ENCODE measurements at places on chromosomes 6 and 20.

DNA sequence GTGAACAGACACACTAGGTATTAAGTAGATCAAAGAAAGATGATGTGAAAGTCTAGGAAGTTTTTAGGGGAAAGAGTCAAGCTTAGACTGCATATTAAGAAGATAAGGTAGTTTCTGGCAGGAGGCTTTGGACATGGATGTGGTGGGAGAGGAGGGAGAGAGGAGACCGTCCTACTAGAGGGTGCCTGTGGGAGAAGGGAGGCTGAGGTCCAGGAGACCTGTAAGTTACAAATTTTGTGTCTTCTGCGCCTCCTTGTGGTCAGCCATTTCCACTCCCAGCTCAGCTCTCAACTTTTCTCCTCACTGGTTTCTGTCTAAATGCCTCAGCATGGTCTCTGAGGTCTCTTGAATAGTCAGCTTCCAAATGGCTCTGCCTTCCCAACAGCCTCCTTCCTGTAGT, 193.5 kb downstream of the UNC5CL start:
- DNase-seq = peak; percentile 26

DNA sequence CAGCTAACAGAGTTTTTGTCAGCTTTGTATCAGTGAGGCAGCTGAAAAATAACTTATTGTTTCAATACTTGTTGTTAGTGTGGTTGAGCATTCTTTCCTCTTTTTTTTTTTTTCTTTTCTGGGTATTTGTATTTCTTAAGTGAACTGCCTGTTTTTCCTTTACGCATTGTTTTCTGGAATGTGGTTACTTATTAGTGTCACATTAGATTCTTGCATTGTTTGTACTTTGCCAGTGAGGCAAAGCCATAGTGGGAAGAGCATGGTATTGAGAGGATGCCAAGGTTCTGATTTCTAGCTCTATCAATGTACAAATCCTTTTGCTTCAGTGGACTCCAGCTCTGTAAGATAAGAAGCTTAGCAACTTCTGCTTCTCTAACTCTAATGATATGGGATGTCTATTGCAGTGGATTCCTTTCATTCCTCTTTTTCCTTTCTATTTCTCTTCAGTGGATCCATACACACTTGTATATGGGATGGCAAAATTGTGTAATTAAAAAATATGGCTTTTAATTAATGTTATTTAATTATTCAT, 3.9 kb downstream of the CDKAL1 start:
- no peak for DNase-seq

- DNase-seq = no peak
Measured at GRCh38 chr6:136541395-136541794, 8.8 kb downstream of the MAP7 start.

DNA sequence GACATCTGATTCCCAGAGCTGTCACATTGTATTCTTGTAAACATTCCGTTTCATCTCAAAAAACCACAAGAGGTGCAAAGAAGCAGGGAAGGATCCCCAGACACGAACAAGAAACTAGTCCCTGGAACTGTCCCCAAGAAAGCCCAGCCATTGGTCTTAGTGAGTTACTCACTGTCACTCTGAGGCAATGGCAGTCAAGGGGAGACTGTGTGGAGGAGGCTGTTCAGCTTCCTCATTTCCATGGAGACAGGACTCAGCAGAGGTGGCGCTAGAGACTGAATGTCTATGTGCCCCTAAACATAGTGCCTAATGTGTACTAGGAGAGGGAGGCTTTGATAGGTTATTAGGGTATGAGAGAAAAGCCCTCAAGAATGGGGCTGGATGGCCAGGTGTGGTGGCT, 11.1 kb downstream of the ULBP1 start:
- no peak for DNase-seq

- DNase-seq = peak; percentile 67
Measured at GRCh38 chr6:165218829-165219228, 90.6 kb downstream of the C6orf118 start.

DNA sequence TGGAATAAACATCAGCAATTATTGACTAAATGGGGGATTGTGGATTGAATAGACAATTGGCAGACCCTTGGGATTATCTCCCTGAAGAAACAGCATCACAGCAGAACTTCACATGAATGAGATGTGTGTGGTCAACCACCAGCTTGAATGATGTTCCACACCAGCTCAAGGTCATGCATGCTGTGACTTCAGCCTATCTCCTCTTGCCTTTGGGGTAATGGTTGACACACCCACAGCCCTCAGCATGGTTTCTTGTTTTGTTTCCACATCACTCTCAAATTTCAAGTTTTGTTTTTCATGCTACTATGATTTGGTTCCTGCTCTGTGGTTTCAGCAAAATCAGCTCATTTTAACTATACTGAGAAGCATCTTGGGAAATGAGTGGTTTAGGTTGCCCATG, 94.3 kb downstream of the PAK5 start:
- DNase-seq = no peak

DNA sequence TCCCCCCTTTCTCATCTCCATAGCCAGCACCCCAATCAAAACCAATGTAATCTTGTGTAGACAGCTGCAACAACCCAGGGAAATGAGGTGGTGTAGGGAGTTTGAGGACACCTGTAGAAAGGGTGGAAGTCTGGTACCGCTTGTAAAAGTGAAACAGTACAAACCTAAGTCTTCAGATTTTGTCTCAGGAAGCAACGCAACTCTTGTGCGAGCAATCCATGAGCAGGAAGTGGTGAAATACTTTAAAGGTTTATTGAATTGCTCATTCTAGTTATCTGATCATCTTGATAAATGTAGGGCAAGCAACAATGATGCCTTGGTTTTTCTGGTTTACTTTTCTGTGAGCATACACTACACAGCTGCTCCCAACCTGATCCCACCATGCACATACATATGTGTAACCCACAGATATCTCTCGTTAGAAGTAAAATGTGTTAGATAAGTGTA, 71.1 kb upstream of the THEMIS start:
- DNase-seq = peak; percentile 80

DNA sequence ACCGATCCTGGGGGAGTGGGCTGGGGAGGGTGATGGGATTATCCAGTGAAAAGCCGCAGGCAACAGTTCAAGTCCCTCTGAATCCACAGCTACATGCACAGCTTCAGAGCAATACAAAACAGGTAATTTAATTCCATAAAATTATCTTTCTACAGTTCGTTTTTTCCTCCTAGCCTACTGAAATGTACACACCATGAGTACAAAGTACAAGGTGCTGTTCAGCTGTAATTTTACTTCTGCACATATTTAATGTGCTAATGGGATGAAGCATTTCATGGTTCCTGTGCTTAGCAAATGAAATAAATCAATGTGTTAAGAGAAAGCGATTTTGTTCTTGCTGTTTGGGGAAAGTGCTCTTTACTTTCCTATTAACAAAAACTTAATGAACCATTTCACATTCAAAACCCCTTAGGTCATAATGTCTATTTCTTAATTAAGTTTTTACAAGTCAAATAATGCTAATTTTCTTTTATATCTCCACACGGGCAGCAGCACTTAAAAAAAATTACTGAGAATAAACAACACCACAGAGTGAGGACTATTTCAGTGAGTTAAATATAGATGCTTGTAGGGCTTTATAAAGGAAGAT, 71.8 kb downstream of the INSM1 start:
- no peak for DNase-seq

- peak; percentile 12 for DNase-seq
Measured at GRCh38 chr6:3696525-3697088, 54.9 kb downstream of the PXDC1 start.

GRCh38 chr6:160055813-160056212, 65.8 kb upstream of the SLC22A1 start:
- DNase-seq = no peak

- peak; percentile 19 for DNase-seq
Measured at GRCh38 chr6:69771158-69771906, 25.5 kb downstream of the LMBRD1 start.

GRCh38 chr6:16130932-16131387, 2.1 kb downstream of the MYLIP start:
- DNase-seq = peak; percentile 80

DNA sequence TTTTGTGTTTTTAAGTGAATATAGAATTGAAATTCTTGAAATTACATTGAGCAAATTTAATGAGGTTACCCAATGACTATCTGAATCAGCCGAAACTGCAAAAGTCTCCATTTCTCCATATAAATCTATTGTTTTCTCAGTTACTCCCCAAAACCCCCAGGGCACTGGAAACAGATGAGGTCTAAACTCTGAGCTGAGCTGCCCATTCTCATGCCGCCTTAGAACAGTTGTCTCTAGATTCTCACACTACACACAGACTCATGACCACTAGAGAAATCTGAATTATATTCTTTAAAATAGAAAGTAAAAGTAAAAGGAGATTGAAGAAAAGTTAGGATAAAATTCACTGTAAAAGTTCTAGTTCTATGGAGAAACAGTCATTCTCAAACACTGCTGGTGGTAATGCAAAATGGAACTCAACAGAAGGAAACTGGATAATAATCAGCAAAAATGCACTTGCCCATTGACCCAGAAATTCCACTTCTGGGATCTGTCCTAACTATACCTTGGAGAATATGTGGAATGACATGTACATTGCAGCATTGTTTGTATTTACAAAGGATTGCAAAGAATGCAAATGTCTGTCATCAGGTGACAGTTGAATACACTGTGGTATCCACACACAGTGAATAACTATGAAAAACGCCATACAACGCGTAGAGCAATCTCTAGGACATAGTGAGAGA, 125.5 kb downstream of the IPCEF1 start:
- DNase-seq = no peak

- no peak for DNase-seq
Measured at GRCh38 chr20:56928007-56928406, 298.9 kb downstream of the TFAP2C start.

DNA sequence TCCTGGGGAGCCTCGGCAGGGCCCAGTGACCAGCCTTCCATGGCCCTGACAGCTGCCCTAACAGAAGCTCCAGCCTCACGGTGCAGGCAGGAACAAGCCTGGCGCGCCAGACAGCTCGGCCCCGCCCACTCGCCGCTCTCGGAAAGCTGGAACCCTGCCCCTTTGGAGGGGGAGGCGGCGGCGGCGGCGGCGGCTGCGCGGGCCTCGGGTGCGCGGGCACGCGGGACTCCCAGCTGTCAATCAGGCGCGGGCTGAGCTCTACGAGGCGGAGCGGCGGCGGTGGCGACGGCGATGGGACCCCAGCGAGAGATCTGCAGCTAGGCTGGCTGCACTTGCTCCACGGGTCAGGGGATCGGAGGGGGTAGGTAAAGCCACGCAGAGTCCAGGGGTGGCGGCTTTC, at the start of gene NRSN1:
TSS of gene NRSN1 (plus strand) at position 236 of the 400 bp plus-strand sequence. CDS start 8,113 bp downstream, outside the sequence.
- DNase-seq = no peak

GRCh38 chr6:12605888-12606345, 110.7 kb upstream of the PHACTR1 start:
- DNase-seq = peak; percentile 71

DNA sequence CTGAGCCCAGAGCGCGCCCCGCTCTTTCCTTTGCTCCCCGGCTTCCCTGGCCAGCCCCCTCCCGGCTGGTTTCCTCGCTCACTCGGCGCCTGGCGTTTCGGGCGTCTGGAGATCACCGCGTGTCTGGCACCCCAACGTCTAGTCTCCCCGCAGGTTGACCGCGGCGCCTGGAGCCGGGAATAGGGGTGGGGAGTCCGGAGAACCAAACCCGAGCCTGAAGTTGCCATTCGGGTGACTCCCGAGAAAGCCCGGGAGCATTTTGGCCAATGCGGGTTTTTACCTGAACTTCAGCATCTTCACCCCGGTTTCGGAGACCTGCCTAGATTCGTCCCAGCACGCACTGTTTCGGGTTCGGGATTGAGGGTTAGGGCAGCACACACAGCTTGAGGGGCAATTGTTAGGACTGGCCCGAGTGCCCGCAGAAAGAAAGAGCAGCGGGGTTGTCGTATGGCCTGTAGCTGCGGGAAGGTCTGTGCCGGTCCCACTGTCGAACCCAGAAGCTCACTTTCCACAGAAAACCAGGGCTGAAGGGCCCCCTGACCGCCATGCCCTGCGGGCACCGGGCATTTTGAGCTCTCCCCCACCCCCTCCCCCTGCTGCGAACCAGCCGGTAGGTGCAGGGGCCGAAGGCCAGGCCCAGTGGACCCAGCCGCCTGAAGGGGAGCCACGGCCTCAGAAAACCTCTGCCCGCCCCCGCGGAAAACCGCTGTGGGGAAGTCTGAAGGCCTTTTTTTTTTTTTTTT, 2.1 kb downstream of the FOXP4 start:
- DNase-seq = no peak

- peak; percentile 5 for DNase-seq
Measured at GRCh38 chr6:137571854-137572253, 77.7 kb upstream of the OLIG3 start.

DNA sequence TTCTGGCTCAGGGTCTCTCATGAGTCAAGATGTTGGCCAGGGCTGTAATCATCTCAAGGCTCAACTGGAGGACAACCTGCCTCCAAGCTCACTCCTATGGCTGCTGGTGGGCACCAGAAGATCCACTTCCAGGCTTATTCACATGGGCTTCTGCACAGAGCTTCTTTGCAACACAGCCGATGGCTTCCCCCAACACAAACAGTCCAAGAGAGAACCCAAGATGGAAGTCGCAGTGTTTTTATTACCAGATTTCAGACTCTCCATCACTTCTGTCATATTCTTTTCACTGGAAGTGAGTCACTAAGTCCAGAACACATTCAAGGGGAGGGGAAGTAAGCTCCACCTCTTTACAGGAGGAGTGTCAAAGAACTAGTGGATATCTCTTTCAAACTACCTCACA, 75.5 kb downstream of the CD164 start:
- no peak for DNase-seq

GRCh38 chr6:108163644-108164542, 1.9 kb upstream of the NR2E1 start:
- DNase-seq = no peak

GRCh38 chr6:88982720-88983119, 19.3 kb upstream of the RNGTT start:
- peak; percentile 77 for DNase-seq

DNA sequence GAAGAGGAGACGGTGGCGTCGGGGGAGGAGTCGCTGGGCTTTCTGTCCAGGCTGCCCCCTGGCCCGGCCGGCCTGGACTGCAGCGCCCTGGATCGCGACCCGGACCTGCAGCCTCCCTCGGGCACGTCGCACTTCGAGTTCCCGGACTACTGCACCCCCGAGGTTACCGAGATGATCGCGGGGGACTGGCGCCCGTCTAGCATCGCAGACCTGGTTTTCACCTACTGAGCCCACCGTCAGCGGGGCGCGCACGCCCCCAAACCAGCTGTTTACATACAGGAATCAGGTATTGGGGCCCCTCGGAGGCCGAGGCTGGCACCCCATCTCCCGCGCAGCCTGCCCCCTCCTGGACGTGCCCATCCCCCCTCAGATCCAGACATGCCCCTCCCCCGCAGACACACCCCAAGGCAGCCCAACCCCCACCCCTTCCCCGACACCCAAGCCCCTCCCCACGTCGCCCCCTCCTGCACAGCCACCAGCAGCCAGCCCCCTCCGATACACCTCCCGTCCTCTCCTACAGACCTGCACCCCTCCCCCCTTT, 1.4 kb downstream of the SOX12 start:
- no peak for DNase-seq

Data from fibroblast of skin of back (primary cell).